Muscle of leg (tissue), 16 donors: ENCODE measurements at places on chromosomes 2 and 18.

- peak; percentile 78 for DNase-seq
Measured at GRCh38 chr2:30666266-30666874, 140.9 kb downstream of the CAPN13 start.

DNA sequence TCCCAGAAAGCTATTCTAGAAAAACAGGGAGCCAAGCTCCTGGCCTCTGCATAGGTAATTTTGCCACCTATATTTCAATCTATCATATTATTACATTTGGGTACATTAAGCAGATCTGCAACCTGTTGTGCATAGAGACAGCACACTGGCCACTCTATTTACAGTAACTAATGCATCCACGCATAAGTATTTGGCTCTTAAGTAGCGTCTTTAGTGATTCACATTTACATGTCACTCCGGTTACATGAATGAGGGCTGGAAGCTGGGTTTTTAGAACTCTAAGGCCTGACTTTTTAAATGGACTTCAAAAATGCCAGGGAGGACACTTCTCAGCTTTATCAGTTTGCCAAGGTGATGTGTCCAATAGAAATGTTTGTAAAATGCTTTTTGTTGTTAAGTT lies 97.7 kb downstream of the NYAP2 start:
- DNase-seq, result no peak

- no peak for DNase-seq
Measured at GRCh38 chr2:58480141-58480540, 239.0 kb upstream of the FANCL start.

DNA sequence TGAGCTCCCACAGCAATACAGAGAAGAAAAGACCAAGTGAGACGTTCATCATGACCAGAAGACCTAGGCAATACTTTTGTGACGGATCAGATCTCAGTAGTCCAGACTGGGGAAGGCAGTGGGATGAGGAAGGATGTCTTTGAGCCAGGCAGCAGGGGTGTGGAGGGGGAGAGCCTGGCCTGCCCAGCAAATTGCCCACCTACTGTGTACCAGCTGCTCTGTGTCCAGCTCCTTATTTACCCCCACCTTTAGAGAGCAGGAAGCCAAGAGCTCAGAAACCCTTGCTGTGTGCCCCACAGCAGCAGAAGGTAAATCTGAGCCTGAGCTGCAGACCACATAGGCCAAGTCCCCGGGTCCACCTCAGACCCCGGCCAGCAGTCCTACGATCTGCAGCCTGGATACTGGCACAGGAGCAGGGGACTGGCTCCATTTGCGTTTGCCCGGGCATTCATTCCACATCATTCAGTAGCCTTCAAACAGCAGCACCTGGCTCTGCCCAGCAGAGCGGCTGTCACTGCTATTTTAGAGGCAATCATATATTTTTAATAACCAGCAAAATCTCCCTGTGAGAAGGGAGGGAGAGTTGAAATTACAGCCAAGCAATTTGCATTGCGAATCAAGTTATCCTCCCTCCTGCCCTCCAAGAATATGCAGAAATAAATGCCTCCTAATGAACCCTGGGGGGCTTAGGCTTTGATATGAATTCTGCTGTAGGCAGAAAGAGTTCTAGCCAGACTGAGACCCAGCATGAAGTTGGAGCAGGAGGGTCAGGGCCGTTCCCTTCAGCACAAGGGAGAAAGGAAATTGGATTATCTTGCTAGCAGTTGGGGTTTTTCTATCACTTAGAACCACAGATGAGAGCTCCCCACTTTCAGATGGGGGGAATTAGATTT lies 110.0 kb upstream of the FZD7 start:
- no peak for DNase-seq

- no peak for DNase-seq
Measured at GRCh38 chr18:73708591-73708990, 439.0 kb downstream of the FBXO15 start.

- peak; percentile 43 for DNase-seq
Measured at GRCh38 chr2:161100211-161100895, 59.9 kb upstream of the TANK start.

DNA sequence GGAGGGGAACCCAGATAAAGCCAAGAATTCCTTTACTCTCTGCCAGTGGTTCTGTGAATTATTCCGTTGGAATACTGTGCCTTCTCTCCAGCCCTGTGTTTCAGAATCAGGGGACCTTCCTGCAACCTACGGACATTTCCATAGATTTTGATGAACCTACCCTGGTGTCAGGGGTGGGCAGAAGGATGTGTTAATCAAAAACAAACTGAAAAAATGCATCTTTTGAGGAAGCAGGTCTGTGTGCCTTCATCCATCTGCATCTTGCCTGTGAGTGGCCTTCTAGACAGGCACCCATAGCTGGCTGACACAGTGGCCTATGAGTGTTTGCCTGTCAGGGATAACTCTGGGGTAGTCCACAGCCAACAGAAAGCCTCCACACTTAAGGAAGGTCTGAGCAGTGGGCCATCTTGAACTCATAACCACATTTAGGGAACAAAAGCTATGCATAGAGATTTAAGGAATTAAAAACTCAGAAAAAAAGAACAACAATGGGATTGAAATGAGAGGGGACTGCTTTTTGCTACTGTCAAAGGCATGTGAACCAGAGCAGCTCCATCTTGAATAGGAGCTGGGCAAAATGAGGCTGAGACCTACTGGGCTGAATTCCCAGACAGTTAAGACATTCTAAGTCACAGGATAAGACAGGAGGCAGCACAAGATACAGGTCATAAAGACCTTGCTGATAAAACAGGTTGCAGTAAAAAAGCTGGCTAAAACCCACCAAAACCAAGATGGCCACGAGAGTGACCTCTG lies 45.9 kb upstream of the ITGA6 start:
- peak; percentile 42 for DNase-seq

GRCh38 chr2:238696786-238697185 lies 151.1 kb upstream of the TWIST2 start:
- no peak for DNase-seq

DNA sequence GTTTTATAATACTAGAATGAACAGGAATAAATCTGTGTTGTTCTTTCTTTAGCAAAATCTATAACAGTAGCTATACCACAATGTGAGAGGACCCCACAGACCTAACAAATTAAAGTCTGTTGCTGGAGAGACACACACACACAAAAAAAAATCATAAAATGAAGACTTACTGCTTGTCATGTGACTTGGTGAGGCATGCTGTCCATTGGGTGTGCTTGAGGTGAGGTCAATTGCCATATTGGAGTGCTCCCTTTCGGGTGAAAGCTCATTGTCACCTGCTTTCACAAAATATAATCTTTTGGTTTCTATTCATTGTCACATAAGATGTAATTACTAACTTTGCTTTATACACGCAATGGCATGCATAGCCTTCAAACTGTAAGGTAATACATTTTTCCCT lies 3.9 kb downstream of the IKZF2 start:
- DNase-seq, result no peak

- no peak for DNase-seq
Measured at GRCh38 chr2:42456126-42456839, 37.5 kb downstream of the KCNG3 start.

GRCh38 chr2:160377204-160377995 lies 116.2 kb downstream of the RBMS1 start:
- DNase-seq, result no peak

DNA sequence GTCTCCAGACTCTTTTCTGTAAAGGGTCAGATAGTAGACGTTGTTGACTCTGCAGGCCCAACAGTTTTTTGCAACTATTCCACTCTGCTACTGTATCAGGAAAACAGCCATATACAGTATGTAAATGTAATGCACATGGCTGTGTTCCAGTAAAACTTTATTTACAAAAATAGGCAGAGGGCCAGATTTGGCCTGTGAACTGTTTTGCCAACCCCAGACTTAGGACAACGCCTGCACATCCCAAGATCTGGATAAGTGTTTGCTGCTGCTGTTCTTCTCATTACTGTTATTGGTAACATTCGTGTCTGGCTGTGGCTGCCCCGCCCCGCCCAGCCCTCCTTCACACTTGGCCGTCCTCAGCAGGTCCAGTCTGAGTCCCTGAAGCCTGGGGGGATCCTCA lies 94.6 kb upstream of the MCFD2 start:
- DNase-seq, result peak; percentile 61

GRCh38 chr2:120859128-120859527 lies 123.5 kb downstream of the GLI2 start:
- DNase-seq, result peak; percentile 73

- DNase-seq, result peak; percentile 9
Measured at GRCh38 chr2:212037062-212037461, 501.5 kb downstream of the ERBB4 start.

DNA sequence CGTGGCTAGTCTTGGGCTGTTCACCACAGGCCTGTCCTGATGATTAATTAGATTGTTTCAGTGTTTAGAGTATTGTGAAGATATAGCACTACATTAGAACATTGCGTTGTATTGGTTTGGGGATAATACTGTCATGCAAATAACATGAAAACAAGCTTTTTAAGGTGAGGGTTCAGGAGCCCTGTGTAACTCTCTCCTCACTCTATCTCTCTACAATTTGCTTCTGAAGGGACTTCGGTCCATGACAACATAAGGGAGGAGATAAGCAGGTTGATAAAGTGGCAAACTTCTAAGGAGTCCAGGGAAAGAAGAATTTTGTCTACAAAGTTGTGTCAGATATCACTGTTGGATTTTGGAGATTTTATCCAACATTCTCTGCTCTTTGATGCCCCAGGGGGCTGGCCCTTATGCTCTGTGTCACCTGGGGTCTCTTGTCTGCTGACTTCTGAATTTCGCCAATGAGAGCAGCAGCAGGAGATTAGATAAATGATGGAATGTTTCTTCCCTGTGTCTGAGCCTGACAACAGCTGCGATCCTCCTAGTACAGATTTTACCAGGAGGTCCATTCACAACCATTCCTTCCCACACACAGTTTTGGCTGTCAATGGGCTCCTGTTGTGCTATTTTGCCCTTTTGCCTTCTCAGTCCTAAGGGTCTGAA lies 3.3 kb downstream of the TNP1 start:
- DNase-seq, result peak; percentile 29

DNA sequence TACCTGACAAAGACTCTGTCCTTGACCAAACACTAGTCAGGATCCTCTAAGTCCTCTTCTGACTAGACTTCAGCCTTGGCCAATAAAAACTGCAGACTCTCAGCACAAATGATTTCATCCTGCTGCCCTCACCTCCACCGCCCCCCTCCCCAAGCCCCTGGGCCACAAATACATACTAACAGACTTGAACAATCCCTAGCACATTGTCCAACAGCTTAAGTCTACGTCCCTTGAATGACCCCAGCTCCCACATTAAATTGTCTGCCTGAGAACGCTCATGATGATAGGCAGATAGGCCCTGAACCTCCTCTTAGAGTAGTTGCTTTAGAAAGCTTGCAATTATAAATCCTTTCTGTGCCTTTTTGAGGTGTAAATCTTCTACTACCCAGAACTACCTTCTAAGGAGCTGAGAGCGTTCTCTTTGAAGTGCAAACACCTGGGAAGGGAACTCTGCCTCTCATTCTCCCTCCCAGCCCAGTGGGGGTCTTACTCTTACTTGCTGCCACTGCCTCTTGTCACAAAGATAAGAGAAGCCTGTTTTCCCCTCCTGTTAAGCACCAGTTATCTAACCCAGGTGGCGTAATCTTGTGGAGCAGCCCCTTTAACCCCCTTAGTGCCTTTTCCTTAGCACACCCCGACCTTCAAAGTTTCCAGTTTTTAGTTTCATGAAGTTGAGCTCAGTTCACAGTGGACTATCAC lies 1225.6 kb downstream of the LRP1B start:
- no peak for DNase-seq

DNA sequence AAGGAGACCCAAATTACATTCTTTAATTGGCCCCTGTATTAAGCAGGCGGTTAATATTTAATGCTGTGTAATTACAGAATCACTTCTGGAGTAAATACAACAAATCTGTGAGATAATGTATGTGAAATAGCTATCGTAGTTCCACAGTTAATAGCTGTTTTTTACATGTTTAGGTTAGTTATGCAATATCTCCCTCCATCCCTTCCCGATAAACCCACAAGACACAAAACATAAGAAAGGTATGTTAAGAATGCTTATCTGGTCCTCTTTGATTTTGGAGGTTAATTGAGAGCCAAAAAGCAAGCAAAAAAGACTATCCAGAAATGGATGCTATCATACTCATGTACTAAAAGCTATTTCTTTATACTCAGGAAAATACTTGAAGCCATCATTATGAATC lies 49.1 kb downstream of the ZNF638 start:
- DNase-seq, result no peak

DNA sequence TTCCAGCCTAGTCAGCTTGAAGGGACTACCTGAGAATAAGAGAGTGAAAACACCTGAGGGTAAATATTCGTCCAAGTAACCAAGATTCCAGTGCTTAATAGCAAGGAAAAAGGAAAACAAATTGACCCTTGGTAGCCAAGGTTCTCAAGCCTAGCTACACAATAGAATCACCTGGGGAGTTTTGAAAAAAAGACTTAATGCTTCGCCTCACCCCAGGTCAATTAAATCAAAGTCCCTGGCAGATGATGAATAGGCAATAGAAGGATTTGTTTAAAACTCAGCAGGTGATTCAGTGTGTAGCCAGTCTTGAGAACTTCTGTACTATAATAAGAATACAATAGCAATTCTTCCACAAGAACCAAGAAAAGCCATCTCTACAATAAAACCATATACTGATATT lies 500.2 kb downstream of the XIRP2 start:
- DNase-seq, result no peak

- DNase-seq, result peak; percentile 64
Measured at GRCh38 chr2:150256736-150257135, 230.7 kb downstream of the RND3 start.

DNA sequence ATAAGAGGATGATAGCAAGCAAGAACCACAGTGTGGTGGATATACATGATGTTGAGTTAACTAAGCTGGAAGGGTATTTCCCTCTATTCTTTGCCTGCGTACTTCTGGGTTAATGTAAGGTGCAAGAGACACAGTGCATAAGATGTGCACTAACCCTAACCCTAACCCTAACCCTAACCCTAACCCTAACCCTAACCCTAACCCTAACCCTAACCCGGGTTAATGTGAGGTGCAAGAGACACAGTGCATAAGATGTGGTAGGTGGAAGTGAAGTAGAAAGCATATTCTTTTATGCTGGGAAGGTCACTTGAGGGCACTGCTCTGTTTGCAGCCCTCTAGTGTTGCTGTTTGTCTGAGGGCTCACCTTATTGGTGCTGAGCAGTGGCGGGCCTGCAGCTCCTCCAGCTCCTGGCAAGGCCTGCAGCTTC lies 181.5 kb upstream of the ITGA4 start:
- no peak for DNase-seq

DNA sequence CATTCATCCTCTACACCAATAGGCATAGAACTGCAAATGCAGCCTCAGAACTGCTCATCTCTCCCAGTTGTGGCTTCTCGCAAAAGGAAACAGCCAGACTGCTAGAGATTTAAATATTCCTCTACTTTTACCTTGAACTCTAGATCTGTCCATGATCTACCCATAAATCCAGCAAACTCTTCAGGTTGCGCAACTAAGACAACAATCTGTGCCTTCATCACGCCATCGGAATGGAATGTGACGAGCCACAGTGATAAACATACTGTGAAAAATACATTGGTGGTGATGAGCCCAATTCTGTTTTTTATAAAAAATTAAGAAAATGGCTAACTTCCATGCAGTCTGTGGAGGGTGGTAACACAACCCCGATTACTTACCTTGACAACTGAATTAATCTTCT lies 626.7 kb downstream of the LRRTM4 start:
- DNase-seq, result no peak

GRCh38 chr2:232649033-232649432 lies 15.6 kb downstream of the EFHD1 start:
- no peak for DNase-seq
